Caki2 (cell line): ENCODE measurements at places on chromosomes 7 and 10. TPM values are rescaled to one million over a fixed set of nuclear protein-coding genes. Genes with fewer than 3 reads are reported as not detected.

SFTPA1 gene
- total RNA-seq: not detected in 2 replicates

GRID2IP gene
- not detected in 2 replicates for total RNA-seq

TMEM273 gene
- total RNA-seq: 2.8 and 8.9 TPM in 2 replicates

NAT16 gene
- total RNA-seq: not detected in 2 replicates

DNA sequence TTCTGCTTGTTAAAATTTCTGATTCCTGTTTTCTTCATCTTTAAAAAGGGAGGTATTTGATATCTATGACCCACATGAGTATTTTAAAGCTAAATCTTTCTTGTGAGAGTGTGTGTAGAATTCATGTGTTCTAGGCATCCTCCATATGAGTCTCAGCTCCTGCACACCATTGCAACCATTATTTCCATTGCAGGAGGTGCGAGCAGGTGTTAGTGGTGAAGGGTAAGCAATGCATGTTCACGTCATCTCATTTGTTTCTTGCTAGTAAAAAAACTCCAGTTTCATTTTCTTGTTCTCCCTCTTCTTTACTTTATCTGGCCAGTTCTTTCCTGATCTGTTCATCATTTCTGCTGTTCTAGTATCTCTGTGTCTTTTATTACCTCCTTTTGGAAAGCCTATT, 100.5 kb downstream of the ADRA2A start:
- no peak for DNase-seq

- DNase-seq: no peak
These were observed 123.8 kb upstream of the INSYN2A start for GRCh38 chr10:127320176-127320575.

GRCh38 chr10:33537066-33537465, 202.6 kb upstream of the NRP1 start:
- DNase-seq: no peak

GRCh38 chr10:102135956-102136526, 3.2 kb downstream of the PPRC1 start:
- no peak for DNase-seq

DNA sequence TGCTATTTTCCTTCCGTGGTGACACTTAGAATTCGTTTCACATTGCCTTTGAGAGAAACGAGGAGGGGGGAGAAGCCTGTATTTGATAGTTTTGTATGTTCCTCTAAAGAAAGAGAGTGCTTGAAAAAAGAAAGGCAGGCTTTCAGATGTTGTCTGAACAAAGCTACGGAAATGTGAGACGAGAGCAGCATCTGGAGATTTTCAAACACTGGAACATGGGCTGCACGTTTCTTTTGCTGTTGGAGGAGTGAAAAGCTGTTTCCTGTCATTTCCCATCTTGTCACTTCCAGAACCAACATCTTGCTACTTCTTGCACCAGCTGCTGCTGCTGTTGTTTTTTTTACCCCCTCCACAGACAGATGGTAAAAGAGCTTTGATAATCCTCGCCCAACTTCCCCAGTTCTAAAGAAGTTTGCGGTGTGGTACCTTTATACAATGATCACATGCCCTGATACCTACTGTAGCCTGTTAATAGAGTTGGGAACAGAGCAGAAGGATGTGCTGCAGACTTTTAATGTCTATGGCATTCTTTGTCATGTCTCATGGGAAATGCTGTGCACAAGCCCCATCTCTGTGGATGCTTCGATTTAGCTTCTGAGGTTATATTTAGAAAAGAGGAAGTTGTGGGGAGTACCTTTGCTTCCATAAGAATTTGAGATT, 408.1 kb downstream of the AUTS2 start:
- DNase-seq: no peak

GRCh38 chr7:149719050-149719899, 54.1 kb downstream of the ZNF467 start:
- DNase-seq: peak; percentile 34

GRCh38 chr10:91550021-91550420, 82.8 kb downstream of the PPP1R3C start:
- no peak for DNase-seq

GRCh38 chr7:35249537-35249907, 4.4 kb downstream of the TBX20 start:
- DNase-seq: no peak

- DNase-seq: no peak
These were observed 17.2 kb upstream of the GRB10 start for GRCh38 chr7:50799873-50800272.

DNA sequence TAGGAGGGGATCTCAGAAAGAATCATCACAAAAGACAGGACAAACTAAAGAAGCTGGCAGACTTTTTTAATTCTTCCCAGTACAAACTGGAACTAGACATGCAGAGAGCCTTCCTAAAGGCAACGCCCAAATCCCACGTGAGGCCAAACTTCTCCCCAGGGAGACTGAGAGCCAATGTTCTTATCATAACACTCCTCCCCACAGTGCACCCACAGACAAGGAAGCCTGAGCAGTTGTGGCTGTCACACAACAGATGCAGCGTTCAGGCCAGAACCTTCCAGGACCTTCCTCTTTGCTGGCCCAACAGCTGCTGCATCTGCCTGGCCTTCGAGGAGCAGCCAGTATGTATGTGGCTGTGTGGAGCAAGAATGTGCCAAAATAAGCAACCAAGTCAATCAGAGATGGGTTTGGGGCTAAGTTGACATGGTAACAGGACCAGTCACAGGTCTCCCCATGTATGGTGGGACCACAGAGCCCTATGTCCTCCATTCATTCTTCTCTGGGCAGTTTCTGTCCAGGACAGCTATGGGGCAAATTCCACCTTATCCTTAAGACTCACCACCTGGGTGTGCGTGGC, 34.9 kb downstream of the SRPK2 start:
- DNase-seq: no peak

DNA sequence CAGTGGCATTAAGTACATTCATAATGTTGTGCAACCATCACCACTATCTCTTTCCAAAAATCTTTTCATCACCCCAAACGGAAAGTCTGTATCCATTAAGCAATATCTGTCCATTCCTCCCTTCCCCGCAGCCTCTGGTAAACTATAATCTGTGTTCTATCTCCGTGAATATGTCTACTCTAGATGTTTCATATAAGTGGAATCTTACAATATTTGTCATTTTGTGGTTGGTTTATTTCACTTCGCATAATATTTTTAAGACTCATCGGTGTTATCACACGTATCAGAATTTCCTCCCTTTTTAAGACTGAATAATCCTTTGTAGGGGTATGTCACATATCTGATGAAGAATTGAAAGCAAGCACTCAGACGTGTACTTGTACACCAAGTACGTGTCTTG, 86.0 kb upstream of the FGFR2 start:
- DNase-seq: no peak

DNA sequence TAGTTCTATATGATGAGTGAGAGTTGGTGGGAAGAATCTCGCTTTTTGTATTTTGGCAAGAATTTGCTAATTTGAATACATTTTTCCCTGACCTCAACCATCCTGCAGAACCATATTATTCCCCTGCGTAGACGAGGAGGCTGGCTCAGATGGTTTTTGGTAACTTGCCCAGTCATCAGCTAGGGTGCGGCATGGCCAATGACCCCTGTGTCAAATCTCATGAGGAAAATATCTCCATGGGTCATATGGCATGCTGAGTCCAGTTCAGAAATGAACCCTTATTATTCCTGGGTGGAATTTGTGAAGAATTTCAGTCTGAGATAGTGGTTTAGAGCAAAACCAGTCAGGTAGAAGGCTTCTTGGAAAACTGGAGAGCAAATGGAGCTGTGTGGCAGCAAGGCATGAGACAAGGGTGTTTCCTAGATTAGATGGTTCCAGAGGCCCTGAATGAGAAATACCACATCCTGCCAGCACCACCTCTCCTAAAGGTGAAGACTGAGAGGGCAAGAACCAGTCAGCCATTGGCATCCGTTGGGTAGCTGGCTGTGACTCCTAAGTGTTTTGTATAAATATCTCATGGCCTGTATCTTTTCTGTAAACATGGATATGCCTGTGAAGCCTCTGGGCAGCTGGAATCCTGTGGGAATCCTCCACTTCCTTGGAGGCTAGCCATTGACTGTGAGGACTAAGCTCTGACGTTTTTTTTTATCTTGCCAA, 5.8 kb upstream of the UPP1 start:
- peak; percentile 90 for DNase-seq

- DNase-seq: no peak
These were observed 508.9 kb downstream of the SUGCT start for GRCh38 chr7:40643664-40644063.

DNA sequence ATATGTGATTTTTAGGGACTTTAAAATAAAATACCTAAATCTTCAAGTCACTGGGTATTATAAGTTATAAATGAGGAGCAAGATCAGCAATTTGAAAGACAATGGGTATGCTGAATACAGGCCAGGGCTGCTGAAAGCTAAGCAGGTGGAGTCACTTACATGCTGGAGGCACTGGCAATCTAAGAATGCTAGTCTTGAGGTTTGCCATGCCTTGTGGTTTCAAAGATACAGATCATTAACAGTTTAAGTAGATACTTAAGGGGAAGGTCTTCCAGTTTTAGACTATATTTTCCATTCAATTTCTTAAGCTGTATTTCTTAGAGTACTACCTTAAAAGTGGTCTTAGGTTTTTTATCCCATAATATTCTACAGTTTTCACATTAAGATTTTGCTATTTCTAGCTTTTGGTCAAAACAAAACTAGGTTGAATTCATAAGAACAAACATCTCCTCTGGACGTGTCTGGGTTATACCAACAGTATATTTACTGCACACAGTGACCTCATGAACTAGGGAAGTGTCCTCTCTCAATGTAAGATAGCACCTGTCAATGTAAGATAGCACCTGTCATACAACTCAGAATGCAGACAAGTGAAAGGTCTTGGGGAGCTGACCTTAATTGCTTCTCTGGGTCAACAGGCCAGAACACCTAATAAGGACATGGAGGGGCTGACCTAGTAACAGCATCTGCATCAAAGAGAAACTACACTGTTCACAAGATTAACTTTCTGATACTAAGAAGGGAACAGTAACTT, 2.0 kb downstream of the SRI start:
- no peak for DNase-seq

GRCh38 chr7:15314922-15315321, 246.9 kb downstream of the AGMO start:
- no peak for DNase-seq

DNA sequence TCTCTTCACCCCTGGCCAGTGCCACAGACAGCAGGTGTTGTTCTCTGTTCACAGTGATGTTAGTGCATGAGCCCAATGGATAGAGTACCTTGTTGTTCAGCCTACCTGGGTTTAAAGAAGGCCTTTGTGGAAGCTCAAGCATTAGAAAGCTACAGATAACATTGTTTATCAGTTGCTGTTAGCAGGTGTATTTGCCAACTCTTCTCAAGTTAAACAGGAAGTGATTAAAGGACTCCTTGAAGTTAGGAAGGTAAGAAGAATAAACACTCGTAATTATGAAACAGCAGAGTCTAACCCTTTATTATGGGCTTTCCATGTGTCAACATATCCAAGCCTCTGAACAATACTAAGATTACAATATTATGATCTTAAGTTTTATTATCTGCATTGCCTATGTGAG, 25.9 kb downstream of the RGR start:
- DNase-seq: no peak

DNA sequence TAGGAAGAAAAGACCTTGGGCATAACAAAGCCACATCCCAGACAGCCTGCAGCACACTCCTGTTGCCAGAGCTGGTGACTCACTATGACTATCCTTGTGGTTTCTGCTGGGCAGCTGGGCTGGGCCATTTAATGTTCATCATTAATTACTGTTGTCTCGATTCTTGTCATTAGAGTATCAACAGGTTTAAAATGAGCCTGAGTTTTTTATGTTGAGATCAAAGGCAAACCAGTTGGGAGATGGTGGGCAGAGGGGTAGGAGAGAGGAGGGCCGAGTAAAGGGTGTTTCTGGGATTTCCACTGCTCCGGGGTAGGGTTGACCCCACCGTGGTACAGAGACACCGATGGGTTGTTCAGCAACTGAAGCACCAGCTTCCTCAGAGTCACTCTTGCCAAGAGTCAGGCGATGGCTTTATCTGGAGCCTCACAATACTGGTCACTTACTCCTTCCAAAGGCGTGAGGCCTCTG, 128.7 kb upstream of the LYZL1 start:
- DNase-seq: peak; percentile 89

DNA sequence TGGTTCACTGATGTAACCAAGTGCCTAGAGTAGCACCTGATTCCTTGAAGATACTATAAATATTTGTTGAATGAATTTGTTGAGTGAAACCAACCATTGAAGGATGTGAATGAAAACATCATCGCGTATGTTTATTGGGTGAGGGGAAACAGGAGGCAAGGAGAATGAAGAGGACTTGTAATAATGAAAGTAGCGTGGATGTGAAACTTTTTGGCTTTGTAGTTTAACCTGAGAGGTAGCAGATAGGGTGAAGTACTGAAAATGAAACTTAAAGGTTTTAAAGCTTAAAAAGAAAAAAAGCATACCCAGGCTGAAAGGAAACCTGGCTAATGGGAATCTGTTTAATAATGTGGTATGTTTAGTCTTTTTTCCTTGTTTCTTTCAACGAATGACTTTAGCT, 5.2 kb downstream of the CCNY start:
- DNase-seq: no peak

DNA sequence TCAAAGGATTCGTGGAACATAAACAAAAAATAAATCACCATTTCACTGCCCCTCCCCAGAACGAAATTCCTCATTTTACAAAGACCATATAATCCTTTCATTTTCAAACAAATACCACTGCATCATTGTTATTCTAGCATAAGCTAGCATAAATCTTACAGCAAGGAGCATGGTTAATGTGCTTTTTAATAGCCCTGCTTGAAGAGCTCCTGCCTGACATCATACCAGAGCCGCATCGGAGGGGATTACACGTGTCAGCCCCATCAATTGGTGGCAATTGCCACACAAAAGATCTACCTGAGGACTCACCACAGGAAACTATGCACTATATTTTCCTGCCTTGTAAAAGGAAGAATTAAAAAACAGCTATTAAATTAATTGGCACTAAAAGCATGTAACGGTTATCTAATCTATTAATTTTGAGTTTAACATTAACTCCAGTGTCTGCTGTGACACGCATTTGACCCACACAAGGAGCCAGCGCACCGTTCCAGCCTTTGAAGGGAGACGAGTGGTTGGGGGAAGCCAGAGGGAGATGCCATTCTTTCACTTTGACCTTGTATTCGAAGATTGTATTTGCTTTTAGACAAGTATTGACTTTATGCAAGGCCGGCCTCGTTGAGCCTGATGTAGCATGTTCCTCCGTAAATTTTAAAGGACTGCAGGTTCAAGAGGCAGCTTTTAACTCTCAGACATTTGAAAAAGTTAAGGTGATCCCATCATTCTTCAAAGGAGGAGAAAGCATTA, 261.1 kb upstream of the RNF32 start:
- no peak for DNase-seq

GRCh38 chr10:80464557-80465450, 10.7 kb downstream of the TSPAN14 start:
- no peak for DNase-seq
